ENCODE measurements at places on chromosomes 3 and 15.

DNA sequence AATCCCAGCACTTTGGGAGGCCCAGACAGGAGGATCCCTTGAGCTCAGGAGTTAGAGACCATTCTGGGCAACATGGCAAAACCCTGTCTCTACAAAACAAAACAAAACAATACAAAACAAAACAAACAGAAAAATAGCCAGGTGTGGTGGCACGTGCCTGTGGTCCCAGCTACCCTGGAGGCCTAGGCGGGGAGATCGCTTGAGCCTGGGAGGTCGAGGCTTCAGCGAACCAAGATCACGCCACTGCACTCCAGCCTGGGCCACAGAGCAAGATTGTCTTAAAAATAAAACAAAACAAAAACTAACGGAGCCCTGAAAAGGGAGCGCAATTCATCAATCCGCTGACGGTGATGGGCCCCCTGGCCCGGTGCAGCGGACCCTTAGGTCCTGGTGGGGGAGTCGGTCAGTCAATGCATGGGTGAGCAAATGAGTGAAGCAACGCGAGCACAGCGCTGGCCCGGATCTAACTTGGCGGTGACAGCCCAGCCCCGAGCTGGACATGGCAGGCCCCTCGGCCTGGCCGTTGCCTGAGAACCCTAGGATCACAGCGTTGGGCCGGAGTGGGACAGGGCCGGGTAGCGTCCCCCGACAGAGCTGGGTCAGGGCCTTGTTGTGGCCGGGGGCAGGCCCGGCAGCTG lies 52.4 kb upstream of the BLM start:
- peak; percentile 55 for DNase-seq

DNA sequence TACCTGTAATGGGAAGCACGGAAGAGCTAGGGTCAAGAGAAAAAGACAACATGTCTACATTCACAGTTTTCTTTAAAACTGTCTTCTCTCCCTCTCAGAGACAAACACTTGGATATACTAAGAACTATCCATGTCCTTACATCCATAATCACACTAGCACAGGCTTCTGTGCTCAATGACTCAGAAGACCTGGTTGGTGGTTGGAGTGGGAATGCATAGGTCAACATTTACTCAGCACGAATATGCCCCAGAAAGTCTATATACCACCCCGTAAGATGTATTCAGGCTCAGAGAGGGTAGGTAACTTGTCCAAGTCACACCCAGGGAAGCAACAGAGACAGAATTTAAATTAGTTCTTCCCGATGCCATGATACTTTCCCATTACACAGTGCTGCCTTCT lies 891.1 kb downstream of the TUSC7 start:
- no peak for DNase-seq

GRCh38 chr3:36147934-36148558 lies 232.3 kb upstream of the STAC start:
- DNase-seq = no peak

- DNase-seq = no peak
Measured at GRCh38 chr3:169256796-169257522, 406.6 kb downstream of the MECOM start.

- DNase-seq = no peak
Measured at GRCh38 chr3:112407888-112408702, 75.1 kb downstream of the CD200 start.
